CD4-positive, alpha-beta T cell treated with Interleukin-10 for 1 hour (primary cell): ENCODE measurements at places on chromosomes 12 and 14.
A peak's percentile ranks its signal among the peaks of the same experiment; 100 is the strongest.

DNA sequence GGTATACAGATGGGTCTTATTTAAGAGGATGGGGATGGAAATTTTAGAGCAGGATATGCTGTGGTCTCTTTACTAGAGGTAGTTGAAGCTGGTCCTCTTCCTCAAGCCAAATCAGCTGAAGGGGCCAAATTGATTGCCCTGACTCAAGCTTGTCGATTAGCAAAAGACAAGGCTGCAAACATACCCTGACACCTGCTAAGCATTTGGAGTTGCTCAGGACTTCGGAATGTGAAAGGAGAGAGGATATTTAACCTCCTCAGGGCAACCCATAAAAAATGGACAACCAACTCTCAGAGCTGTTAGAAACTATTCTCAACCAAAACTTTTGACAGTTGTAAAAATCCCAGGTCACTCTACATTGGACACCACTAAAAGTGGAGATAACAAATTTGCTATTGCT, 15.6 kb downstream of the PTGDR start:
- no peak for DNase-seq

DNA sequence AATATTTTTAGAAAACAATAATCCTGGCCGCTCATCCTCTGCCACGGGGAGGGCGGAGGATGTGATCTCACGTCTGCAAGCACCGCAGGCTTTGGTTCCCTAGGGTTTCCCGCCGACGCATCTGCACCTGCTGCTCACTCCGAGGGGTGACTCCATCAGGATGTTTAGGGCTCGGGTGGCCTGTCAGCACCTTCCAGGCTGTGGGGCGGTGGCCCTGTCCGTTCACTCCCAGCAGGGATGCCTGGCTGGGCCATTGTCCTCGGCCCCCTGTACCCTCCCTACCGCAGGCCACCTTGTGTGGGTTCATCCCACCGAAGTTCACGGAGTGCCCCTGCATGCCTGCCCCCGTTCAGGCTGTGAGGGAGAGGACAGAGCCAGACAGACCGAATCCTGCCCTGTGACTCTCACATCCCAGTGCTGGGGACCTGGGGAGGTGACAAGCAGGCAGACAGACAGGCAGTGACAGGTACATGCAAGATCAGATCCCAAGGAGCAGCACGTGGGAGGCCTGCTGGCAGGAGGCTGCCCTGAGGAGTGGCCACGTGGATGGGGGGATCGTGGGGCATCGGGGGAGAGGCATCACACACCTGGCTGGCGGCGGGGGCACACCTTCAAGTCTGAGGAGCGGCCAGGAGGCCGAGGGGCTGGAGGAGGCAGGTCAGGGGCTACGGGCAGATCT, 112.6 kb downstream of the ADGRD1 start:
- DNase-seq, result no peak

GRCh38 chr14:74501135-74501614, 7.6 kb downstream of the ISCA2 start:
- DNase-seq, result no peak

DNA sequence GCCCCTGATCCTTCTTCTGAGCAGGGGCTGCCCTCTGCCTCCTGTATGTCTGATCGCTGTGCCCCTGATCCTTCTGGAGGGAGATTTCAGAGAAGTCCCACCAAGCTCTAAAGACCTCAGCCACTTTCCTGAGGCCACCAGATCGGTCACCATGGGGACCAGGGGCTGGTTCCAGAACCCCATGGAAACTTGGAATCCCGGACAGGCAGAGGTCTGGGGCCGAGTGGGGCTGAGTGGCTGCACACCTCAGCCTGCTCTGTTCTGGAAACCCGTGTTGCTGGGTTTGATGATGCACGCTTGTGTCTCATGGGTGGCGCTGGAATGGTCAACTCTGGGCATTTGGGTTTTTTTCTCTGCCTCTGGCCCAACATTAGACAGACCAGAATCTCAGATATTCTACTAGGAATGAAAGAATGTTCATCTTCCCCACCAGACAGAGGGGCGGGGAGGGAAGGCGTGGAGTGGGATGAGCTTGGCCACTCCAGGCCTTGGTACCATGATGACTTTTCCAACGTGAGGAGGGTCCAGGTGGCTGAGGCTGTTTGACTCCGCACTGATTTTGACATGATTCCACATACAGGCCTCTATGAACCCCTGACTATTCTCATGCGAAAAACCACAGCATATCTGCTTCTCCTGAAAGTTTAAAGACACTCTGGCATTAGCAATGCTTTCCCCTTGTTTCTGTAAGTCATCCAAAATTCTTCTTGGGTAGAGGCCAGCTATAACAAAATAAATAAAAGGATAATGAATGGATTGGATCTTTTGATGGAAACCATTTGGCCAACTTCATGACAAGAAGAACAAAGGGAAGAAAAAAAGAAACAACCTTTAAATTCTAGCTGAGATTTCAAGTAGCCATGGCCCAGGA, 114.5 kb downstream of the ADGRD1 start:
- no peak for DNase-seq

- peak; percentile 7 for DNase-seq
These were observed 1.2 kb downstream of the GPR135 start for GRCh38 chr14:59463787-59464485.

DNA sequence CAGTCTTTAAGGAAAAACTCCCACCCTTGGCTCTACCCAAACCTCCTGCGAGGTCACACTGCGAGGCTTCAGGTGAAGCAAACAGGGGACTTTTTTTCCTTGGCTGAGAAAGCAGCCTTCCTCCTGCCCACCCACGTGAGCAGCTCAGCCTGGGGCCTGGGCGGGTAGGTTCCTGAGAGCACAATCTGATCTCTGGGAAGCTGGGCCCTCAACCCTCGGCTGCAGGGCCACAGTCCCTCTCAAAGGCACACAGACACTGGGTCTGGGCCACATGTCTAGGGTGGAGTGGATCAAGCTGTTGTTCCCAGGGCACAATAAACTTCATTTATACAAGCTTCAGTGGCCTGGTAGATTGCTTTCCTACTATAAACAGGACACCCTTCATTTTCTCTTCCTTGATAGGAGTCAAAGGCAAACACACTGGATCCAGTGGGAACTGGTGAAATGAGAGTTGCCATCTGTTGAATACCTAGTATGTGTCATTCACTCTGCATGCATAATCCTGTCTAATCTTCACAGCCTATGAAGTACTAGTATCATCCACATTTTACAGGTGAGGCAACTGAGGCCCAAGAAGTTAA, 41.3 kb upstream of the PNMA1 start:
- DNase-seq, result no peak

GRCh38 chr14:101887219-101887618, 77.2 kb upstream of the DYNC1H1 start:
- no peak for DNase-seq

DNA sequence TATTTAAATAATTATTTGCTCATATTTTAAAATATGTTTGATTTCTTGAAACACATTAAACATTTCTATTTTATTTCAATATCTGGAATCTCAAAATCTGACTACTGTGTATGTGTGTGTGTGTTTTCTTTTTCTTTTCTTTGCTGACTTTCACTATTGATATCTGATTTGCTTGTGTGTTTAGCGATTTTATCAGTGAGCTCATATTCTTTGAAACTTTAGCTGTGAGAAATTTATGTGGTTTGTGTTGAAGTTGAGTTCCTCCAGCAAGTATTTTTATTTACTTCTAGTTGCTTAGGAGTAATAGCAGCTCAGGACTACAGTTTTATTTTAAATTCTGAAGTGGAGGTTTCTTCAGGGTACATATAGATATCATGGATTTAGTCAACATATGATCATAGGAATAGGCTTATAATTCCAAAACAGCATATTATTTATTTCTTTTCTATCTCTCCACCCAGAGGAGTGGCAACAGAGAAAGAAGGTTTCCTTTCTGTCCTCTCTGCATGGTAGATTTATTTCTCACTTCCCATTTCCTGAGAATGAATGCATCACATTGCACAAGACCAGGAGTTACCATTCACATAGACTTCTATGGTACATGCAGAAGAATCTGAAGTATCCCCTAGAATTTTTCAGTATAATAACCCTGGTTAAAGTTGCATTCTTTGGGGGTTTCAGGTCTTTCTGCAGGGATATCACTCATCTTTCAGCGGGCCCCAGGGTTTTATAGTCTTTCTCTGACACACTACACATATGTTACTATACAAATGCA, 60.5 kb downstream of the PTPRQ start:
- no peak for DNase-seq

- DNase-seq, result no peak
These were observed 274.2 kb upstream of the E2F7 start for GRCh38 chr12:77339610-77340009.

GRCh38 chr12:44582521-44582920, 293.6 kb downstream of the NELL2 start:
- DNase-seq, result no peak

DNA sequence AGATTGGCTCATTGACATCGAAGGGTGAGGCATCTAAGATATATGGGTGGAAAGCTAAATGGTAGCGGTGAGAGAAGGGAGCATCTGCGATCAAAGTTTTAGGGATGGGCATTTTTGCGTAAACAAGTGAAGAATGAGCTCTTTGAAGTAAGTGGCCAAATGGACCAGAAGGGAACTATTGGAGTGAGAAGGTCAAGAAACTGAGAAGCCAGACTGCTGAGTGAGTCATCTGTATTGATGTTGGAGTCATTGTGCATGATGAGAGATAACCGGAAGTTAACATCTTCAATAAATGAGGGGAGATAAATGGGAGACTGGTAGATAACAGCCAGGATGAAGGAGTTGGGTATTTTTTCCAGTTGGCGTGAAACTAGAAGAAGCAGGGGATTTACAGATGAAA, 271.9 kb upstream of the PDE3A start:
- DNase-seq, result no peak

- DNase-seq, result no peak
These were observed 22.8 kb downstream of the ATF1 start for GRCh38 chr12:50786498-50787231.

- DNase-seq, result no peak
These were observed 26.4 kb upstream of the FKBP4 start for GRCh38 chr12:2768224-2768961.

- DNase-seq, result no peak
These were observed 37.8 kb upstream of the ITPR2 start for GRCh38 chr12:26870491-26871419.

- DNase-seq, result no peak
These were observed 53.6 kb downstream of the HSP90AA1 start for GRCh38 chr14:102033241-102033640.

- DNase-seq, result no peak
These were observed 87.0 kb downstream of the VWF start for GRCh38 chr12:6037459-6037858.

DNA sequence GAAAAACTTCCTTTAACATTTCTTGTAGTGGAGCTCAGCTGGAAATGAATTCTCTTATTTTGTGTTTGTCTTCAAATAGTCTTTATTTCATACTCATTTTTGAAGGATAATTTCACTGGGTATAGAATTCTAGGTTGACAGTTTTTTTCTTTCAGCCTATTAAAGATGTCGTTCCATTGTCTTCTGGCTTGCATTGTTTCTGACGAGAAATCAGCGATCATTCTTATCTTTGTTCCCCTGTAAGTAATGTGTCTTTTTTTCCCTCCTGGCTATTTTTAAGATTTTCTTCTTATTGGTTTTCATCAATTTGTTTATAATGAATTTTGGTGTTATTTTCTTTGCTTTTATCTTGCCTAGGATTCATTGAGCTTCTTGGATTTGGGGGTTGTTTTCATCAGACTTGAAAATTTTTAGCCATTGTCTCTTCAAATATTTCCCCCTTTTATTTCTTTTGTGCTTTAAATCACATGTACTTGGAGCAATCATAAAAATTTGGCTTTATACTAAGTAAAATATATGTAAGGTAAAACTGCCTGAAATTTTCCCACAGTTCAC, 89.4 kb downstream of the UNC79 start:
- no peak for DNase-seq

- no peak for DNase-seq
These were observed 182.9 kb downstream of the FOXG1 start for GRCh38 chr14:28949503-28949902.

DNA sequence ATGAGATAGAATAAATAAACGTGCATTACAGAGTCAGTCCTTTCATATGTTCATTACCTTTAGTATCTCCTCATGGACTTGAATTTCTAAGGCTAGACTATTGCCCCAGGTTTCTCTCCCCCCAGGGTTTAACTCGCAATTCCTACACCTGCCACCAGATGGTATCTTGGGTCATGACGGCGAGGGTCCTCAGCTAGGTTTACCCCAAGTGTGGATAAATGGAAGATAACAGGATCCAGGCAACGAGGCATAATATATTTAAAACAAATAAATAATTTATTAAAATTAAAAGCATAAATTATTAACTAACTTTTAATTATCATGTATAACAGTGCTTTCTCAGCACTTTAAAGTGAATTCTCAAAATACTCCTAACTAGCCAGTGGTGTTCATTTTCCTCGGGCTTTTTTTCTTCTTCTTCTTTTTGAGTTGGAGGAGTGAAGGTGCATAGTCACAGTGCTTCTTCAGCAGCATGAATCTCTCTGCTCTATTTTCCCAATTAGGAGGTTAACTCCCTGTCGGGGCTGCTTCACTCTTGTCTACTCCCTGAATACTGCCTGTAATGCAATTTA, 243.5 kb upstream of the CAND1 start:
- DNase-seq, result peak; percentile 53

- no peak for DNase-seq
These were observed 163.0 kb upstream of the SSTR1 start for GRCh38 chr14:38044710-38045109.

GRCh38 chr12:101068402-101068801, 141.6 kb downstream of the SLC5A8 start:
- DNase-seq, result no peak

DNA sequence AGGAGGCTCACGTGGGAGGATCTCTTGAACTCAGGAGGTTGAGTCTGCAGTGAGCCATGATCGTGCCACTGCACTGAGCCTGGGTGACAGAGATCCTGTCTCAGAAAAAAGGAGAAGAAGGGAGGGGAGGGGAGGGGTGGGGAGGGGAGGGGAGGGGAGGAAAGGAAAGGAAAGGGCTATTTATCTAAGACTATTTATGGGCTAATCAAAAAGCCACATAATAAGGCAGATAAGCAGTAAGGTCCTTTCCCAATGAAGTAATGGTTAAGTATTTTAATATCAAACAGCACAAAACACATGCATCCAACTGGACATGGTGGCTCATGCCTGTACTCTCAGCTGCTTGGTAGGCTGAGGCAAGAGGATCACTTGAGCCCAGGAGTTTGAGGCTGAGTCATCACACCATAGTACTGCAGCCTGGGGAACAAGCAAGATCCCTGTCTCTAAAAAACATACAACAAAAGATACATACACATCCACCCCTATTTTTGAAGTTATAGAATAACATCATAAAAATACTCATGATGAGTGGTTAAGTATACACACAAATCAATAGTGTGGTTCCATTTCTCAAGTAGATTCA, 9.7 kb downstream of the PAWR start:
- no peak for DNase-seq

- no peak for DNase-seq
These were observed 21.8 kb upstream of the RAB35 start for GRCh38 chr12:120138366-120138765.

DNA sequence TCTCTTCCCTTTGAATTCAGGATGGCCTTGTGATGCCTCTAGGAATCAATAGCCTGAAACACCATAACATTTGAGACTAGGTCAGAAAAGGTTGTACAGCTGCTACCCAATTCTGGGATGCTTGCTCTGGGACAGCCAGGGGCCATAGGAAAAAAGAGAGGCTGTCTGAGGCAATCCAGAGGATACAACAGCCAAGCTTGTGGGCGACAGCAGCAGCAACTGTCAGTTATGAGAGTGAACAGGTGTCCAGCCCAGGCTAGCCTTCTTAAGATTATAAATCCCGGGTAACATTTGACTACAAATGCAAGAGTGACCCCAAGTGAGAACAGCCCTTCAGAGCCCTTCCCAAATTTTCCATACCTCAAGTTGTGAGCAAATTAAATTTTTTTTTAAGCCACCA, 11.1 kb downstream of the DCN start:
- DNase-seq, result no peak

- DNase-seq, result no peak
These were observed 26.4 kb downstream of the FAM222A start for GRCh38 chr12:109739747-109740693.

- DNase-seq, result no peak
These were observed 41.3 kb upstream of the DUSP6 start for GRCh38 chr12:89393551-89394121.
